T follicular helper cell (primary cell): ENCODE measurements at places on chromosomes 4 and X.

DNA sequence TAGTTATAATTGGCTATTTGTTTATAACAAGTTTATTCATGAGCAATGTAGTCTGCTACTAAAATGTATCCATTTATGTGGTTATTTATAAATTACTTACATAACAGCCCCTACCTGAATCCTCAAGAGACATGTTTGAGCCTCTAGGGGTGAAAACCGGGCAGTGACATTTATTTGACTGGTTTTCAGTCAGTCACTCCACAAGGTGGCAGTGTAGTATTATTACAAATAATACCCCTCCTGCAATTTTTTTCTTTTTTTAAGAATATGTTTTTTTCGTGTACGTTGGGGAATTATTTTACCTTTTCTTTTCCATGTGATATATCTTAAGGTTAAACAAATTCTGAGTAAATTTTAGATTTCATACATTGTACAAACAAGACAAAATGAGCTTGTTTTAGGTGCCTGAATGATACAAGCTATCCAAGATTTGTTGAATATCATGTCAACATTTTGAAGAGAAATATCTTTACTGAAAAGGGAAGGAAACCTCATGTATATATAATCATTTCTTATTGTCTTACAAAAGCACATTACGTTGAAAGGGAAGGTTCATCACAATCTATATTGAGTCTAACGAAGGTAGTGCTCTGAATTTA, 598.7 kb upstream of the TECRL start:
- DNase-seq: no peak

GRCh38 chr4:86720508-86721068, 126.5 kb downstream of the PTPN13 start:
- DNase-seq: no peak

DNA sequence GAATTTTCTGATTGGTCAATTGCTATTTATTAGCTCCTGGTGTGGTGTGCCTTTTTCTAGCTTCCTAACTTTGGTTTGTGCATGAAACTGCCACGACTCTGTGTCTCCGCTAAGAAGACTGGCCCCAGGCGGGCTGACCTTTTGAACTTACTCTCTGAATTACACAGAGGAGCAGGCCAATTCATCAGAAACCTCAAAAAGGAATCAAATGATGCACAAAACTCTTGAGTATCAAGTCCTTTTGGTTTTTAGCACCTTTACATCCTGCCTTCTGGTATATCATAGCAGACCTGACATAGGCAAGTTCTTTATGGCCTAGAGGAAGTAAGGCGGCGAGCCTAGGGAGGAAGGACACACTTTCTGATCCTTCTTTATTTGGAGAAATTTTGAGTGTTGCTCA, 17.6 kb downstream of the TKTL1 start:
- DNase-seq: no peak

DNA sequence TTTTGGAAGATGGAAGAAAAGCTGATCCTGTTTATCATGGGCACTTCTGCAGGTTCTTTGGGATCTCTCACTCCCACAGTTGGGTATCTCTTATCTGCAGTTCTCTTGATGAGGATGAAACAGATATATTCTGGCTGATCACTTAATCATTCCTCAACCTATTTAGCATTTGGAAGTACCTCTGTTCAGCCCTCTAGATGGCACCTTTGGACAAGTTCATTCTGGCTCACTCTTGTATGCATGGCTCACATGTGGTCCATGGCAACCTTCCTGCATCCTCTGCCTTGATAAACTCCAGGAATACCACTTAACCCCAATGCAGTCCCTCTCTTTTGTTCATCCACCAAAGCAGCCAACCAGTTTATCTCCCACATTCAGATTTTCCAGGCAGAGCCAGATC, 74.2 kb downstream of the SMARCA5 start:
- no peak for DNase-seq

GRCh38 chr4:2044119-2044485, 15.0 kb upstream of the NAT8L start:
- no peak for DNase-seq

GRCh38 chr4:48205107-48205506, 64.5 kb downstream of the TEC start:
- no peak for DNase-seq

GRCh38 chrX:79366873-79367749, at the start of gene ITM2A:
ITM2A (minus strand) TSS chrX:79367334; CDS start chrX:79367215, 119 bp downstream.
- DNase-seq: peak; percentile 53

DNA sequence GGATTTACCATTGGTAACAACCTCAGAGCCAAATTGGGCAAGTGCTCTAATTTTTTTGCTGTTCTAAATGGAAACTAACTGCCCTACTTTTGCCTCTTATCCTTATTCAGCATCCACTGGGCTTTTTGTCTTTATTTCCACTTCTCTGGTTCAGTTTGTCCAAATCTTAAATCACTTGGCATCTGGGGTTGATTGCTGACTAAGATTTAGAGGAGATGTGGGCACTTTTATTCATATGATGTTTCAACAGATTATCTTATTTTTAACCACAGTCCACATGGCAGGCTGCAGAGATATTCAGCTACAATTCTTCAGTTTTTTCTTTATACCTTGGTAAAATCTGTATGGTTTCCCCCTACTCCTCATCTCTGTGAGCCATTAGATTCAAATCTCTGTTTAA, 1161.4 kb upstream of the PCDH7 start:
- no peak for DNase-seq
